ENCODE measurements at places on chromosomes 2 and 18.

DNA sequence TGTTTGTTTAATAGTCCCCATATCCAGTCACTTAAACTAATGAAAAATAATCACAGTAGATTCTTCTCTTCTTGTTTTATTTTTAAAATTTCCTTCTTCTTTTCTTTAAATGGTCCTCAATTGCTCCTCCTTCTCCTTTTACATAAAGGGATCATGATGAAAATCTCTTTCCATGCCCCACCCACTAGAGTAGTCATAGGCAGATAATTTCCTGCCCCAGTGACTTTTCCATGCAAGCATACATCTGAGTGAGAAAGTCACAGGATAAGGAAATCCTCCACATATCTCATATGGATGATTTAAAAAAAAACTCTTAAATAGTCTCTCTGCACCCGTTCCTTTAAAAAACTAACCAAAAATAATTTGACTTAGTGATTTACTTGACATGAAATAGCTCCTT is 552.3 kb upstream of the SETBP1 start:
- no peak for DNase-seq

DNA sequence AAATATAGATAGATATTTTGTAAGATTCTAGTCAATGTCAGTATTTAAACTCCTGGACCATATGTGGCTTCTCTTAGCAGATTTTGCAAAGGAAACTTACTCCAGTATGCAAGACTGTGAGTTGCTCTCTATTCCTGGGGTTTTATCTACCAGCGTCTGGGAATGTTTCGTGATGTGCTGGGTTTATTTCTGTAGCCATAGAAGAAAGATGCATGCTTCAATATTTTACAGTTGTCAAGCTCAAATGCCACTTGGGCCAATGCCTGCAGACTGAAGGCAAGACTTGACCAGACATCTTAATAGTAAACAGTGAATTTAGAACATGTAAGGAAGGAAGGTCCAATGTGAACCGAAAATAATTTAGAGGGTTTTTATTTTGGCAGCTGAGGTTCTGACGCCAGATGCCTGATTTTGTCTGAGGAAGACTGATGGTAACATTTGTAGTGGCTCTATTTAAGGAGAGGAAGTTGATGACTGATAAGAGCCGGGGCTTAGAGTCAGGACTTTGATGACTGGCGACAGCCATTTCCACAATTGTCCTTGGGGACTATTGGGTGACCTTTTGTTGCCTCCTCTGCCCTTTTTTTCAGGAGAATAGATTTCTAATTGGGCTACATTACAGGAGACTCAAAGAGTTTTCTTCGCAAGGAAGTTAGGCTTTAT is 154.3 kb downstream of the RAPGEF4 start:
- DNase-seq: no peak

- no peak for DNase-seq
Measured at GRCh38 chr2:219446101-219446504, 11.5 kb downstream of the SPEG start.

GRCh38 chr2:25586726-25587144 is 86.6 kb downstream of the DTNB start:
- DNase-seq: no peak

GRCh38 chr2:160349306-160349705 is 144.3 kb downstream of the RBMS1 start:
- DNase-seq: no peak

DNA sequence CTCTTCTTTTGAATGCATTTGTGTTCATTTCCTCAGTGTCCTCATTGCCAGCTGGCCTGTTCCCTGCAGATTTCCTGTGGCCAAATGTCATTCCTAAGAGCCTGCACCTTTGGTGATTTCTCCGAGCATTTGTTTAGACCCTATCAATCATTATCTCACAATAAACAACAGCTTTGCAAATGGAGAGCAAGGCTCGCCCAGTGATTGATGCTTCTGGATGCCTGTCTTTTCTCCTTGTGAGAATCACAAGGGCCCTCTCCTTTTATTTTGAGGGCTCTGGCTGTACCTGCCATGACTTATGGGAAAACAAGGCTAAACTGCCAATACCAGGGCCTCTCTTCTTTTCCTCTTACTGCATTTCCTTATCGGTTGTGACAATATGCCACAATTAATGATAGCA is 1454.4 kb upstream of the CELF4 start:
- DNase-seq: no peak

DNA sequence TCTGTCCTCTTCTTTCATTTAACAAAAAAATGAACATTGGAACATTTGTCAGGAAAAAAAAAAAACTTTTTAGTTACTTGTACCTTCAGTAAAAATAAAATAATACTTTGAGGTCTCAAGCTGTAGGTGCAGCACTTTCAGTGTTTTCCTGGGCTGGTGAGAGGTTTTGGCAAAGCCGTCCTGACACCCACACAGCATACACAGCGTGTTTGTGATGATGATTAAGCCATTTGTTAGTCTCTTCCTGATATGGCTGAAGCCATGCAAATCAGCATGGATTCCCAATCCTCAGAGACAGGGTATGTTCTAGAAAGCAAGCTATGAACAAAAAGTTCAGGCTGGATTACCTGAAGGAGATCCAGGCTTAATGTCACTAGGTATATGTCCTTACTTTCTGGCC is 236.8 kb downstream of the ZNF516 start:
- DNase-seq: no peak

DNA sequence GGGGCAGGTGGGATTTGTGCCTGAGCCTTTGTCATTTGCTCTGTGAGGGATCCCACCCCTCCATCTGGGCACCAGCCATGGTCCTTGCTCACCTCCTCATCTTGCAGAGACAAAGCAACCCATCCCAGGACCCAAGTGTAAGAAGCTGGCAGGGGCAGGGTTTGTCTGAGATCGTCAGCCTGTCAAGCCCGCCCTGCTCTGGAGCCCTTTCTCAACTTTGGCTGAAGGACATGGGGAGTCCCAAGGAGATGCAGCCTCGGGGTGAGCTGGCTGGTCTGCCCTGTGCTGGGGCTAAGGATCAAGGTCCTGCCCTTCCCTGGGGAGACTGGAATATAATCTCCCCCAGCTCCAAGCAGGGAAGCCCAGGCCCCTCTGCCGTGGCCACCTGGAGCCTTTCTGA is 86.0 kb downstream of the CAPN13 start:
- DNase-seq: no peak

GRCh38 chr18:76447258-76447890 is 47.7 kb downstream of the ZNF516 start:
- no peak for DNase-seq

DNA sequence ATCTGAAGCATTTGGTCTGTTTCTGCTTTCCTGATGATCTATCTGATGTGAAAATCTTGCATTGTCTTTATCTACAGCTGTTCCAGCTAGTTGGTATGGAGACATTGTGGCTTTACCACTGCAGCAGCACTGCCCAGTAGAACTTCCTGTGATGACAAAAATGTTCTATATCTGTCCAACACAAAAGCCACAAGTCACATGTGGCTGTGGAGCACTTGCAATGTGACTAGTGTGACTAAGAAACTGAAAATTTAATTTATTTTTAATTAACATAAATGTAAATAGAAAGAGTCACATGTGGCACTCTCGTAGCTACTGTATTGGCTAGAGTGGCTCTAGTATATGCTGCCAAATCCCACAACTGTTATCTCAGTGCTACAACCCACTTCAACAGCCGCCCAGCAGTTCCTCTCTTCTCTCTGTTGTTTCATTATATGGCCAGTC is 425.7 kb downstream of the SETBP1 start:
- peak; percentile 87 for DNase-seq

DNA sequence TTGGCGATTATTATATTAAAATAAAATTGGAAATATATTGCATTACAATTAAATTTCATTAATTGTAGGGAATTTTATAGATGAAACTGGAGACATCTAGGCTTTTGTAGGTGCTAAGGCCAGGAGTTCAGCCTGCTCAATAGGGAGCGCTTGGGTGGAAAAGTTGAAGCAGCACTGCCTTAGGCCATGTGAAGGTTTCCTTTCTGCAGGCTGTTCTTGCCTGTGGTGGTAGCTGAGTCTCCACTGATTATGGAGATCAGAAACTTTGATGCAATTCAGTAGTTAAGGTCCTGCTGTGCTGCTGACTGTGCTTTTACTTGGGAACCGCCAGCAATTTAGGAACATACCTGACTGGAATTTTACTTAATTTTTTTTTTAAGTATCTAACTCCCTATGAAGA is 179.9 kb upstream of the BOD1L2 start:
- no peak for DNase-seq

DNA sequence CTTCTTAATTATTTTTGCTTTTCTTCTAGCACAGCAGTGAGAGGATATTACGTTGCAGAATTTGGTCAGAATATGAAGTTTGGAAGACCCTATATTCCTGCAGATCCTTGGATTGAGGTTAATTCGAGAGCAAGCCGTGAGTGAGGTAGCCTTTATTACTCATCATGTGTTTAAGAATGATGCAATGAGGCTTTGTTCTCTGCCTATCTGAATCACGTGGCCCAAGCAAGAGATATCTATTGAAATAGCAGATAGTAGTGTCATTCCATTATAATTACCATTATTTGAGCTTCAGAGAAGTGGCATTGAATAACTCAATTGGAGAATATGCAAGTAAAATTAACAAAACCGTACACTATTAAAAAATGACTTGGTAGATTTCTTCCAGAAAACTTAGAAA is 641.1 kb downstream of the TMEM182 start:
- no peak for DNase-seq

DNA sequence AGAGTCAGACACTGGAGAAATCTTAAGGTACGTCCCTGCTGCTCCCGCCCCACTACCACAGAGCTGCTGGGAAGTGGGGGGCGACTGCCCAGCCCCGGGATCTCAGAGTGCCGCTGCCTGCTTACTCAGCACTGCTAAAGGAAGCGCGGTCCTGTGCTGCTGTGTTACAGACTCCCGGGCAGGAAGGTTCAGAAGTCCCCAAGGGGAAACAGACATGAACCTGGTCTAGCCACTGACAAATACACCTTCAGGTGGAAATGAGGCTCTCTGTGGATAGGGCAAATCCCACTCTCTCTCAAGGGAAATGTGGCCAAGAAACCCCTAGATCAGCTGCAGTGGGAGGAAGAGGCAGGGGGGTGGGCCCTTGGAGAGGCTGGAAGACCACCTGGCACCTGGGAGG is 13.7 kb downstream of the MTERF4 start:
- DNase-seq: no peak

Data from immature natural killer cell (primary cell).